ENCODE measurements at places on chromosomes 4 and X.

- no peak for DNase-seq
Observed at GRCh38 chr4:8205241-8205707, 6.2 kb downstream of the SH3TC1 start.

DNA sequence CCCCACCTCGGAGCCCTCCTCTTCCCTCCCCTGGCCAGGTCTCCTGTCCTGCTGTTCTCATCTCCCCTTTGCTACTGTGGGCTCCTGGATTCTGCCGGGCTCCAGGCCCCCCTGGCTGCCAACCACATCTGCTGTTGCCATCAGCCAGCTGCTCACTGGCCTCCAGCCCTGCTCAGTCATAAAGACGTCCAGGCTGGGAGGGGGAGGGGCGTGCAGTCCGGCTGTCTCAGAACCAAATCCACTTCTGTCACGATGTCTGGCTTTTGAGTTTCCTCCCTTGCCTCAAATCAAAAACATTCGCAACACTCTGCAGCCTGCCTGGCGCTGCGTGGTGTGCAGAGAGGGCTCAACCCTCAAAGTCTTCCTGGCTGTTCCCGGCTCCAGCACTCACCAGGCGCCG is 7.1 kb downstream of the RASL11B start:
- peak; percentile 8 for DNase-seq

- no peak for DNase-seq
Observed at GRCh38 chr4:170414961-170415360, 325.2 kb upstream of the AADAT start.

GRCh38 chr4:141646969-141647368 is 10.6 kb downstream of the IL15 start:
- DNase-seq = no peak

- no peak for DNase-seq
Observed at GRCh38 chr4:14338585-14339265, 663.6 kb upstream of the CPEB2 start.

GRCh38 chrX:98962996-98963395 is 1447.1 kb downstream of the PCDH19 start:
- DNase-seq = no peak

- no peak for DNase-seq
Observed at GRCh38 chrX:109679820-109680219, 53.2 kb downstream of the ACSL4 start.

- DNase-seq = no peak
Observed at GRCh38 chr4:120736312-120736711, 186.2 kb downstream of the PRDM5 start.

DNA sequence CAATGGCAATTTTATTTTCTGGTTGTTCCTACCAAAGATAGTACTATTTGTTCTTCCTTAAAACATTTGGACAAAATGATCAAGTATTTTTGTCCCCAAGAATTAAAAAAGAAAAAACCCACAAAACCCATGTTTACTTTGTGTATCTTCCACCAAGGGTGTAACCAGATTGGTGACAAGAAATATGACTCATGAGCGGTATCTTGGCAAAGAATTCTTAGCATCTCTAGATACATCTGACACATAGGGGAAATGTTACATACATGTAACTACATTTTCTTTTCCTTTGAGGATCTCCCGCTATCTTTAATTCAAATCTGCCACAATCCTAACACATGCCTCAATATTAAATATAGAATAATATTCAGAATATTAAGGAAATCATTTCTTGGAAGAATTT is 78.7 kb downstream of the WDFY3 start:
- no peak for DNase-seq

DNA sequence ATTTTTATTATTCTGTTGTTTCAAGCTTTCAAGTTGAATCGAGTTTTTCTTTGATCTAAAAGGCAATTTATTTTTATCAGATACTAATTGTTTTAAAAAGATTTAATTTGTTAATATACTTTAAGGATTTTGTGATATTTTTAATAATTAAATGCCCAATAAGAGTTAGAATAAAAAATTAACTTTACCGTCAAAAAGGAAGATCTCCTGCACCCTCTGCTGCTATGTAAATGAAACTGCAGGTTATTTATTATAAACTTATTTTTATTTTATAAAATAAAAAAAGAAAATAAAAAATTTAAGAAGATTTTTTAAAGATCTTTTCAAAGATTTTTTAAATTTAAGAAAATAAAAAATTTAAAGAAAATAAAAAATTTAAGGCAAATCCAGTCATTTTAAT is 166.1 kb downstream of the CCSER1 start:
- no peak for DNase-seq

GRCh38 chr4:102517753-102518152 is 16.6 kb downstream of the NFKB1 start:
- no peak for DNase-seq

DNA sequence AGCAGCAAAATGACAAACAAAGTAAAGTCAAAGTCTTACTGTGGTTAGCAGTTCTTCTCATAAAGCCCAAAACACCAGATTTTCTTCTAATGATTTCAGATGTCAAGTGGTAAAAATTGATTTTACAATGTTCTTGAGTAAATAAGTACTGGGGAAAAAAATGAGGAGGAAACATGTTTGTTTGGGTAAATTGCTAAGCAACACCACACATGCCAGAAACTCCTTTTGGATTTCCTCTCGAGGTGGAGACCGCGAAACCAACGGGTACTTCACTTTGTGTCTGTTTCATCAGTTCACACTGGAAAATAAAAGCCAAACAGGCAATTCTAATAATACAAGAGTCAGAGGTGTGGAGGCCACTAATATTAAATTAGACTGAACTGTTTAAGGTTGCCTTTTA is 4.6 kb upstream of the PKD2 start:
- no peak for DNase-seq

DNA sequence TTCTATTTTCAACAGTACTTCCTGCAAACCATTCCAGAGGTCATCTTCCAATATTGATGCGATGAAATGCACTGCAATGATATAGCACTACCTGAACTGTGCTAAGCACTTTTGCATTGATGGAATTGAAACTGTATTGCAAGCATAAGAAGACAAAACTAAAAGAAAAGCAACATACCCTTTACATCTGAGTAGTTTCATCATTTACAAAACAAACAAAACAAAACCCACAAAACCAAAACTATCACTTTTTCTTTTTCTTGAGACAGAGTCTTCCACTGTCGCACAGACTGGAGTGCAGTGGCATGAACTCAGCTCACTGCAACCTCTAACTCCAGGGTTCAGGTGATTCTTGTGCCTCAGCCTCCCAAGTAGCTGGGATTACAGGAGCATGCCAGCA is 120.1 kb upstream of the NAP1L5 start:
- DNase-seq = no peak

DNA sequence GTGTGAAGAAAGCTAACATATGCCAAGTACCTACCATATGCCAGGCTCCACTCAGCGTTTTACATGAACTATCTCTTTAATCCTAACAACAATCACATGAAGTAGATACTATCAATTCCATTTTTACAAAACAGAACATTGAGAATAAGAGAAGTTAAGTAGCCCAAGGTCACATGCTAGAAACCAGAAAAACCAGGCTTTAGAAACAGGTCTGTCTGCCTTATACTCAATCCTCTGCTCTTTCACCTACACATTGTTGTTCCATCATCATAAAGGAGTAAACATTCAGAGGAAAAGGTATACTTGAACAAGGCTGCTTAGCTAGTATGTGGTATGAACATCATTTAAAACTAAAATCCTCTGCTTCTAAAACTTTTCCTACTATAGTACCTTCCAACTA is 42.1 kb downstream of the WDFY3 start:
- no peak for DNase-seq

GRCh38 chr4:38634047-38634759 is 29.8 kb upstream of the KLF3 start:
- DNase-seq = no peak

- DNase-seq = peak; percentile 84
Observed at GRCh38 chr4:94577136-94577535, 125.4 kb downstream of the PDLIM5 start.

- no peak for DNase-seq
Observed at GRCh38 chr4:126268106-126268505, 953.4 kb downstream of the FAT4 start.

GRCh38 chr4:29708473-29708872 is 1011.7 kb upstream of the PCDH7 start:
- DNase-seq = no peak

GRCh38 chr4:168900080-168900479 is 110.0 kb downstream of the CBR4 start:
- no peak for DNase-seq

- DNase-seq = no peak
Observed at GRCh38 chr4:169175476-169175875, 95.3 kb downstream of the SH3RF1 start.

DNA sequence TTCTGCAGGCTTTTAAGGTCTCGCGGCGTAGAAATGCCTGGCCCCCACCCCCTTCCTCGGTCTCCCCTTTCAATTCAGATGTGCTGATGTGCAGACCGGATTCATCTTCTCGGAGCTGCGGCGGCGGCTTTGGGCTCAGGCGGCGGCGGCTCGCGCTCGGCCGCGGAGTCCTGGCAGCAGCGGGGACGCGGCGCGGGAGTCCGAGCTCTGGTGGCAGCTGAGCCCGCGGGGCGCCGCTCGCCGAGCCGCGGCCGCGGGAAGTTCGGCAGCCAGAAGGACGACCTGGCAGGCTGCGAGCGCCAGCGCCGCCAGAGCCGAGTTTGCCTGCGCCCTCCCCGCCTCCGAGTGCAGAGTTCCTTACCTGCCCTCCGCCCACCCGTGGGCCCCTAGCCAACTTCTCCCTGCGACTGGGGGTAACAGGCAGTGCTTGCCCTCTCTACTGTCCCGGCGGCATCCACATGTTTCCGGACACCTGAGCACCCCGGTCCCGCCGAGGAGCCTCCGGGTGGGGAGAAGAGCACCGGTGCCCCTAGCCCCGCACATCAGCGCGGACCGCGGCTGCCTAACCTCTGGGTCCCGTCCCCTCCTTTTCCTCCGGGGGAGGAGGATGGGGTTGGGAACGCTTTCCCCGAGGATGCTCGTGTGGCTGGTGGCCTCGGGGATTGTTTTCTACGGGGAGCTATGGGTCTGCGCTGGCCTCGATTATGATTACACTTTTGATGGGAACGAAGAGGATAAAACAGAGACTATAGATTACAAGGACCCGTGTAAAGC is 448 bp downstream of the TLL1 start:
- no peak for DNase-seq

- no peak for DNase-seq
Observed at GRCh38 chrX:66544181-66544580, 94.7 kb downstream of the EDA2R start.

GRCh38 chr4:61152433-61152832 is 47.7 kb upstream of the ADGRL3 start:
- no peak for DNase-seq

- DNase-seq = no peak
Observed at GRCh38 chr4:139961344-139961946, 192.5 kb downstream of the MAML3 start.

- no peak for DNase-seq
Observed at GRCh38 chr4:108851366-108851765, 88.5 kb upstream of the ETNPPL start.

DNA sequence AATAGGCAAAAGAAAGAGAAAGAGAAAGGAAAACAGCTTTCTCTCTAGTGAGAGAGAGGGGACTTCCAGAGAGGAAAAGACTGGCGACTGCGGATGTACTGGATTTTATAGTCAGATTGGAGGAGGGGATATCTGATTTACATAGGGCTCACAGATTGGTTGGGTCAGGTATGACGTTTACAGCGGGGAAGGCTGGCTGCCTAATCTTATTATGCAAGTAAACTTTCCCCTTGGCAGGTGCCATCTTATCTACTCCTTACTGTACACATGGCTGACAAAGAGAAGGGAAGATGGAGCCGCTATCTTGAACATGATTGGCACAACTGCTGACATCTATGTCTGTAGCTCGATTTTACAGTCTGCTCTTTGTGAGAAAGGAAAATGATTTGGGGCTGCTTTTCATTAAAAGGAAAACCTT is 25.4 kb downstream of the RBPJ start:
- no peak for DNase-seq

- no peak for DNase-seq
Observed at GRCh38 chrX:121221322-121221977, 174.0 kb downstream of the GLUD2 start.

DNA sequence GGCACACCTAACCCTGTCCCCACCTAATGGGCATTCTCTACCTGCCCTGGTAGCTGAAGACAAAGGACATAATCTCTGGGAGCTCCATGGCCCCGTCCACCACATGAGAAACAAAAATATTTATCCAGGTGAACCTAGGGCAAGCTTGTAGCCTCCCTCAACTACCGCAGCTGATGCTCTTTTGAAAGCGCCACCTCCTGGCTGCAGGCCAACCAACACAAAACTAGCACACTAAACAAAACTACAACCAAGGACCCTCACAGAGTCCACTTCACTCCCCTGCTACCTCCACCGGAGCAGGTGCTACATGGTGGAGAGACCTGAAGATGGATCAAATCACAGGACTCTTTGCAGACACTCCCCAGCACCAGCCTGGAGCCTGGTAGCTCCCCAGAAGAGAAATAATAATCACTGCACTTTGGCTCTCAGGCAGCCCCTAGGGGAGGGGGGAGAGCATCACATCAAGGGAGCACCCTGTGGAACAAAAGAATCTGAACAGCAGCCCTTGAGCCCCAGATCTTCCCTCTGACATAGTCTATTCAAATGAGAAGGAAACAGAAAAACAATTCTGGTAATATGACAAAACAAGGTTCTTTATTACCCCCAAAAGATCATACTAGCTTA is 111.3 kb upstream of the ATP8A1 start:
- no peak for DNase-seq

GRCh38 chr4:47002580-47002979 is 9.2 kb upstream of the GABRA4 start:
- no peak for DNase-seq

- DNase-seq = no peak
Observed at GRCh38 chrX:38697461-38697860, 103.8 kb upstream of the MID1IP1 start.

DNA sequence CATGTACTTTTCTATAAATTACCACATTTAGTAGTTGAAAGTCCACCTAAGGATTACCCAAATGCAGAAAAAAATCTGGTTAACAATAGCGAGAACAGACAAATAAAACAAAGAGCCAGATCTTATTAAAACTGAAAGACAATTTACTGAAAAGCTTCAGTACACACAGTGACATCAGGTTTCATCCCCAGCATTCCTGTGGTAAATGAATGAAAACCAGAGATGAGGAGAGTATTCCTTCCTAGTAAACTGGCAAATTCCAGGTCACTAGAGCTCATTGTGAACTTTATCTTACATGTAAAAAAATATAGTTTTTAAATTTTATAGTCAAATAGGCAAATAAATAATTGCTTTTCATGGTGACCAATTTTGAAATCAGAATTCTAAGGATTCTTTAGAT is 1290.5 kb downstream of the ADGRL3 start:
- DNase-seq = no peak

DNA sequence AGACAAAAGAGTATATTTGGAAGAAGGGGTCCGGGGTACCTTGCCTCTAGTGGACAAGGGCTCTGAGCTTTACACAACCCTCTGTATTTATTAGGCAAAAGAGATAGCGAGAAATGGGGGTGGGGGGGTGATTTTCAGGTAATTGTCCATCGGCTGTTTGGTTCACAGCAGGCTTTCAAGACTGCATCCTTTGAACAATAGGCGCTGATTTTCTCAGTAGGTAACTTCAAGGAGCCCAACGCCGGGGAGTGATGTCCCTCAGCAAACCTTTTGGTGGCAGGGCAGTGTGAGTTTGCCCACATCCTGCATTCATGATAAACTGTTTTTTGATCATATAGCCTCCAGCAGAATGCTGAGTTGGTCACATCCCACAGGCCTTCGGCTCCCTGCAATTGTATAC is 61.6 kb downstream of the KDM5C start:
- no peak for DNase-seq

- DNase-seq = no peak
Observed at GRCh38 chr4:139470997-139471665, 17.2 kb downstream of the RAB33B start.

GRCh38 chrX:17703201-17703600 is 34.1 kb upstream of the SCML1 start:
- no peak for DNase-seq

- peak; percentile 43 for DNase-seq
Observed at GRCh38 chr4:169070071-169070894, 60.2 kb upstream of the CBR4 start.

Data from NCI-H1417 (cell line).